Activated CD8-positive, alpha-beta memory T cell treated with anti-CD3 and anti-CD28 coated beads, Interleukin-2, amount 10 ng/mL, durations not matched to agents 7 days and 5 days (primary cell): ENCODE measurements at places on chromosomes 2 and 18. TPM values are rescaled to one million over a fixed set of nuclear protein-coding genes. Genes with fewer than 3 reads are reported as not detected.
A peak's percentile ranks its signal among the peaks of the same experiment; 100 is the strongest.

UGGT1 gene
- 56.3 TPM for total RNA-seq

DNA sequence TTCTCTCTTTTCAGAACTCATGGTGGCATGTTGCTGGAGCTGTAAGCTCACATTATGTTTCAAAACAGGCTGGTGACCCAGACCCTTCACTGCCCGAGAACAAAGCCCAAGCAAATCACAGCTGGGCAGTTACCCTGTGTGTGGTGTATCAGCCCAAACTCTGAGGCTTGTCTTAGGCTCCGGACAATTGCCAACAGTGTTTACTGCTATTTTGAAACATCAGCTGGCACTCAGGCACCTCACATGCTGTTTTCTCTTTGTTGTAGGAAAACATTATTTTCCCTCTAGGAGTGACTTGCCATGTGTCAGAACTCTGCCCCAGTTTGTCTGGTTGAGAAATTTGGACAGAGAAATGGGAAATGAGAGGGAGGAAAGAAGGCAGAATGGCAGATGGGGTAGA is 237.6 kb upstream of the APCDD1 start:
- DNase-seq: no peak

PARD3B gene
- not detected for total RNA-seq

- no peak for DNase-seq
These were observed 297.5 kb upstream of the SPHKAP start for GRCh38 chr2:228479014-228479413.

SEMA4C gene
- total RNA-seq: 9.7 TPM

DNA sequence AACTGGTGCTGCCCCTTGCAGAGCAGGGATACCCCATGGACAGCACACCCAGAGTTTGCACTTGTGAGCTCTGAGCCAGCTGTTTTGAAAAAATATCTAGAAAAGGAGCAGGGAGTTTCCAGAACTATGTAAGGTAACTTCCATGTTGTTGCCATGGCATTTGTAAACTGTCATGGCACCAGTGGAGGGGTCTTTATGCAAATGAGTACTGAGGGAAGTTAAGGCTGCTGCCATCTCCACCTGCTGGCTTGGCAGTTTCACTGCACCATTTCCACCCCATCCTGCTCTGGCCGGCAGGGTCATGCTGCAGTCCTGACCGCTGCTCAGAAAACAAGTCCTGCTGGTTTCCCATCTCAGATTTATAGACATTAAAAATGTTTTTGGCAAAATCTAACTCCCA is 52.3 kb upstream of the SNTG2 start:
- DNase-seq: peak; percentile 31

DNA sequence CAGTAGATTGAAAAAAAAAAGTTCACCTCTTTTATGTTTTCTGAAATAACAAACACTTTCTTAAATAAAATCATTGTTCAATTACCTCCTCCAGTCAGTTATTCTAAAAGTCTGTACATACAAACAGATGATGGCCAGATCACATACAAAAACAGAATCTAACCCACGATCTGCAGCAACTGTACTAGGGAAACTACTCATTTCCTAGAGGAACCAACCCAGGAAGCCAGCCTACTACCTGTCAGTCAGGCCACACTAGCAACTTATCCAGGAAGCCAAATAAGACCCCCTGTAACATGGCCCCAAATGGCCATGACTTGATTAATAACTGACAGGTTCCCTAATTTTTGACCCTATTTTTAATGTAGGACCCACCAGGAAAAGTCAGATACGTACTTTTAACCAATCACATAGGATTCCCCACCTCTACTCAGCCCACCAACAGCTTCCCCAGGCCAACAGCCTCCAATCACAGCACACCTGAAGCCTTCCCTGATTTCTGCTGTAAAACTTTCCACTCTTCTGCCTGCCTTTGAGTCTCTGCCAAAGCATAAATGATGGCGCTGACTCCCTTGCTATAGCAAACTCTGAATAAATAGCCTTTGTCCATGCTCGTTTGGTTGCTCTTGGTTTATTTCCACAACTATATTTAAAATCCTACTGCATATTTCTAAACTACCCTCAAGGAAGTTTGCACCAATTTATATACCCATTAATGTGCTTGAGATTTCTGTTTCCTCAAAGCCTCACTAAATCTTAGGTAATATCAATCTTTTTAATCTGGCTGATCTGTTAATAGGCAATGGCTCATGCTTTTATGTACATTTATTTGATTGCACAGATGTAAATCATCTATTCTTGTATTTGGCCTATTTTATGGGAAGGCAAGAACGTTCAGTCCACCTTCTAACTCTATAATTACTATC is 486.4 kb downstream of the FBXO15 start:
- DNase-seq: no peak

GRCh38 chr2:68483011-68483410 is 15.6 kb downstream of the APLF start:
- DNase-seq: no peak

GRCh38 chr2:86025229-86025820 is 80.4 kb downstream of the POLR1A start:
- no peak for DNase-seq
